ENCODE measurements at places on chromosomes 3 and 15. TPM values are rescaled to one million over a fixed set of nuclear protein-coding genes. Genes with fewer than 3 reads are reported as not detected.

DNA sequence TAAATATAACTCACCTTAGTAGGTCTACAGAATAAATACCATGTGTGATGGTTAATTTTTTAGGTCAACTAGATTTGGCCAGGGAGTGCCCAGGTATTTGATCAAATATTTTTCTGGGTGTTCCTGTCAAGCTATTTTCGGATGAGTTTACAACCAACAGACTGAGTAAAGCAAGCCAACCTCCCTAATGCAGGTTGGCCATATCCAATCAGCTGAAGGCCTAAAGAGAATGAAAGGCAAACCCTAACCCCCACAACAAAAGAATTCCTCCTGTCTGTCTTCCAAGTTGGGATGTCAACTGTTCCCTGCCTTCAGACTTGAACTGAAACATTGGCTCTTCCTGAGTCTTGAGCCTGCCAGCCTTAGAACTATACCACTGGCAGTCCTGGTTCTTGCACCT is 28.6 kb downstream of the TASOR start:
- no peak for DNase-seq

DNA sequence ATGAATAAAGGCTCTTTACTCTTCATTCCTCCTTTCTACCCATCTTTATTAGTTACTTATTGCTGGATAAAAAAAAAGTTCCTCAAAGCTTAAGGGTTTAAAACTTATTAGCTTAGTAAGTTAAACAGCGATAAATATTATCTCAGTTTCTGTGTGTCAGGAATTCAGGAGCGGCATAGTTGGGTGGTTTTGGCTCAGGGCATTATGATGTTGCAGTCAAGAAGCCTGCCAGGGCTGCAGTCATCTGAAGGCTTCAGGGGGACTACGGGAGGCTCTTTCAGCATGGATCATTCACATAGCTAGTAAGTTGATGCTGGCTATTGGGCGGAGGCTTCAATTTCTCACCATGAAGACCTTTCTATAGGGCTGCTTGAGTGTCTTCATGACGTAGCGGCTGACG is 1.9 kb upstream of the DLG1 start:
- DNase-seq, result no peak

GRCh38 chr3:139182143-139182542 is 137.5 kb upstream of the PRR23C start:
- DNase-seq, result no peak

DNA sequence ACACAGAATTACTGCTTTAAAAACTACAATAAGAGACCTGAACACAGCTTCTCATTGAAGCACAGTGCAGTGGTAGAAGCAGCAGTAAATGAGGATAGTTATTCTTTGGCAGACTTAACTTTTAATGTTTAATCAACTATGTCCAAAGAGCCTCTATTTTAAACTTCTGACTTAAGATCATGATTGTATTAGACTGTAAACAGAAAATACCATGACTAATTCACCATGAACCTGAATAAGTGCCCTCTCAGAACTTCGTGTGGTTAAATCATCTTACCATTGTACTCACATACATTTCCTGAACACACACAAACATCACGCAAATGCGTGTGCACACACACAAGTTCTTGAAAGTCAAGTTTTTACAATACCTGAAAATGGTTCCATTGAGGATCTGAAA is 13.9 kb downstream of the CEP152 start:
- DNase-seq, result no peak

RASL12 gene
- 0.55 TPM for total RNA-seq

SLC4A7 gene
- 34.0 TPM for total RNA-seq

- DNase-seq, result peak; percentile 80
Measured at GRCh38 chr3:57961828-57962447, 46.3 kb upstream of the FLNB start.

- DNase-seq, result peak; percentile 29
Measured at GRCh38 chr3:191329654-191330529, at the start of gene UTS2B. UTS2B (minus strand) TSS chr3:191330526; CDS start chr3:191282189, 48,337 bp downstream.

DNA sequence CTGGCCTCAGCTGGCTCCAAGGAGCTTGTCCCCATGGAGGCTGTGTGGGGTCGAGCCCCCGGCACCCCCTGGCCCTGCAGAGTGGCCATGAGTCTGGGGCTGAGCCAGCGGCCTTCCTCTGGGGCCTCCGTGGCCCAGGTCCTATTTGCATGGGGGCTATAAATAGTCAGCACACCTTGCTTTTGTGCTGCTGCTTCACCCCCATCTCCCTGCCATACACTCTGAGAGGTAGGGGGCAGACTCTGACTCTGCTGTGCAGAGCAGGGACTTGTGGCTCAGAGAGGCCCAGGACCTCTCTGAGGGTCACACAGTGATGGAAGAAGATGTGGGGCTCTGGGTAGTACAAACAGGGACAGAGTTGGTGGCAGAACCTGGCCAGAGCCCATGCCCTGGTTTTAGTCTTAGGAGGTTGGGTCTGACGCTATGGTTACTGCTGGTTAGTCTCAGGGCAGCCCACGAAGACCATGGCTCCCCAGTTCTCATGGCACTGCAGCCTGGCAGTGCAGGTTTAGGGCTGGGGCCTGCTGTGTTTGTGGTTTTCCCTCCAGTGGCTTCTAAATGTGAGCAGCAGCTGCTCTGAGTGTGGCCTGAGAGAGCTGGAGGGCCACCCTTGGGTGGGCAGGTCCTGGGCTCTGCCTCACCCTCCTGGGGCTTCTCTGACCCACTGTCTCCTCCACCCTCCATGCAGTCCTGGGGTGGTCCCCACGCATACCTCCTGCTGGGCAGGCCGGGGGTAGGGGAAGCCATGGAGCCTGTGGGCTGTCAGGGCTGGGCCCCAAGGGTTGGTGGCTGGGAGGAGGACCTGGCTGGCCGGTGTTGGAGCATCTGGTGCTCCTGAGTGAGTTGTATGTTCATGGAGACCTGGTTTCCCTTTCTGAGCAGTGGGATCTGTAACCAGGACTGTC is 13.6 kb downstream of the PRKCD start:
- DNase-seq, result no peak

DNA sequence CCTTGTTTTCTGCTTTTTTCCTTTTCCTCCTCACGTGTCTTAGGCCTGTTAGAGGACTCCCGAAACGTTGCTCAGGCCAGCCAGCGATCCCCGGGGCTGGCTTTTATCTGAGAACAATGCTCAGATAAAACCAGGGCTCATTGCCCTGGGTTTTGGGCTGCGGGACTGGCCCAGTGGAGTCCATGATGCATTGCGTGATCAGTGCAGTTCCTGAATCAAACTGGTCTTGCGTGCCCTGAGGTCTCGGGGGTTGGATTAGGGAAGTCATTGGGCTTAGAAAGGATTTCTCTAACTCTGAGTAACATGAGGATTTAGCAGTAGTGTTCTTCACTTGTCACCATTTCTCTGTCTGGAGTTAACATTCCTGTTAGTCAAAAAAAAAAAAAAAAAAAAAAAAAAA is 66.3 kb downstream of the CCR1 start:
- DNase-seq, result no peak
